ENCODE measurements at places on chromosomes 2 and 18.

DNA sequence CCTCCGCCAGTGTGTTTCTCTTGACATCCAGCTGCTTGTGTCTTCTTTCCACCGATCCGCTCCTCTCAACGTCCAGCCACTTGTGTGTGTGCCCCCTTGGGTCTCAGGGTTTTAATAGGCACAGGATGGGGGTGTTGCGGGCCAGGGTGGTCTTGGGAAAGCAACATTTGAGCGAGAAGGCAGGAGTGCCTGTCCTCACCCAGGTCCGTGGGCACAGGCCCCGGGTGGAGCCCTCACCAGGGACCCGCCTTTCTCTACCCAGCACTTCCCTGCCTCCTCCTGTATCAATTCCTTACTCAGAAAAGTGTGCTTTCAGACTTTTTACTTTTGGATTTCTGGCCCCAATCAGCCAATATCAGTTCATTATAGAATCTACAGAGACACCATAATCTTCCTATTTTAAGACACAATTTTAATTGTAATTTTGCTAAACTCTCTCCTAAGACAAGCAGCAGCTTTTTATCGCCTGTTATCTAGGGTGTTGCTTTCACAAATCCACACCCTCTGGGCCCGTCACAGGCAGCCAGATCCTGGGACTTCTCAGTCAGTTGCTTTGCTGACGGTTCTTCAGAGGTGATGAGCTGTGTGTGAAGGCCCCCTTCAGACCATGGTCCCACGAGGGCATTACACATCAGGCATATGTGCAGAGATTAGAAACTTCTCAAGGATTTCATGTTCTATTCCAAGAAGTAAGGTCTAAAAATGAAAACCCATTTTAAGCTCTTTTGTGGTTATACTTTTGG, 96.0 kb upstream of the FHL2 start:
- DNase-seq, result no peak

DNA sequence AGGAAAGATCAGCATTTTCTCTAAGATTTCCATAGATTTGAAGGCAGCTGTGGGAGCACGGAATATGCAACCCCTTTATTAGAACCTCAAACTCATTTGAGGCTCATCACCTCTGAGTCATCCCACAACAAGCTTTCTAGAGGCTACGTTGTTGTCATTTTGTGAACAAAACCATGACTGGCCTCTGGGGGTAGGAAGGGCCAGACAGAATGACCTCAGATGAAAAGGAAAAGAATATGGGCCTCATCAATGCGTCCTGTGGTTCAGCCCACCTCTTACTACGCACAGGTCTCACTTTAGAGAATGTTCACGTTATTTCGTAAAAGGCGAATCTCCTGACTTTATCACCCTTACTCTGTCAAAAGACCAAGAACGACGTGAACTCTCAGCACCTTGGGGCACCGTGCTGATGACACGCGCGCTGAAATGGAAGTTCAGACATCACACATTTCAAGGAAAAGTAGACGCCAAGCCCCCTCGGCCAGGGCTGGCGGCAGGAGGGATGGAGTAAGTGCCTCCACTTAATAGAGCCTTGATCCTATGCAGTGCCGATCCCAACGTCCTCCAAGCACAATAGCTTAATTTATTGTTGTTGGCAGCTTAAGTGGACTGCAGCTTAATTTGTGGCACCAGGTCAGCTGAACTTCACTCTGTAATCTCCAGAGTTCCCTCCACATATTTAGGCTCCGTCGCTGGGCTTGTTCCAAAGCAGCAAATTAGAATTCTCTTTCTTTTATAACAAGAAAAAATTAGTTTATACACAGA, 208.3 kb downstream of the EIPR1 start:
- DNase-seq, result peak; percentile 40

DNA sequence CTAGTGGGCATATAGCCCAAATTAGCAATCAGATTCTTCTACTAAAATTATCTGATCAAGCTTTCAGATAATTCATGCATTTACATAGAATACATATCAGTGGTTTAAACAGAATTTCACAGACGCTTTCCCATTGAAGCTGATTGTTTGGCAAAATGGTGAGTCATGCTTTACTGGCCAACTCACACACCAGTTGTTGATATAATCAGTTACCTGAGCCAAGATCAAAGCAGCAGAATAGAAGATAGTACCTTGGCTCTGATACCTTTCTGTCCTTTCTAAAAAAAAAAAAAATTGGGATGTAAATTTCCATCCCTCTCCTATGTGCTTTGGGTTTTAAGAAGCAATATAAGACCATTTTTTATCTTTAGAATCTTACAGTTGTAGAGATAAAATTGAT, 178.0 kb downstream of the MCFD2 start:
- DNase-seq, result no peak

DNA sequence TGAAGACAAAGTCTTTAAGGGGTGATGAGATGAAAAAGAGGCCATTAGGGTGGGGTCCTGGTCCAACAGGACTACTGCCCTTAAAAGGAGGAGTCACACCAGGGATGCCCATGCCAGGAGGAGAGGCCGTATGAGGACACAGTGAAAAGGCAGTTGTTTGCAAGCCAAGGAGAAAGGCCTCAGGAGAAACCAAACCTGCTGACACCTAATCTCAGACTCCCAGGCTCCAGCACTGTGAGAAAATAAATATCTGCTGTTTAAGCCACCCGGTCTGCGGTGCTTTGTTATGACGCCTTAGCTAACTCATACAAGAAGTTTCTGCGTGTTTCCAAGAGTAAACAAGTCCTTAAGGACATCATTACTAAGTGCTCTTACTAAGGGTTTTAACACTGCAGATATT, 93.6 kb downstream of the DNER start:
- no peak for DNase-seq

DNA sequence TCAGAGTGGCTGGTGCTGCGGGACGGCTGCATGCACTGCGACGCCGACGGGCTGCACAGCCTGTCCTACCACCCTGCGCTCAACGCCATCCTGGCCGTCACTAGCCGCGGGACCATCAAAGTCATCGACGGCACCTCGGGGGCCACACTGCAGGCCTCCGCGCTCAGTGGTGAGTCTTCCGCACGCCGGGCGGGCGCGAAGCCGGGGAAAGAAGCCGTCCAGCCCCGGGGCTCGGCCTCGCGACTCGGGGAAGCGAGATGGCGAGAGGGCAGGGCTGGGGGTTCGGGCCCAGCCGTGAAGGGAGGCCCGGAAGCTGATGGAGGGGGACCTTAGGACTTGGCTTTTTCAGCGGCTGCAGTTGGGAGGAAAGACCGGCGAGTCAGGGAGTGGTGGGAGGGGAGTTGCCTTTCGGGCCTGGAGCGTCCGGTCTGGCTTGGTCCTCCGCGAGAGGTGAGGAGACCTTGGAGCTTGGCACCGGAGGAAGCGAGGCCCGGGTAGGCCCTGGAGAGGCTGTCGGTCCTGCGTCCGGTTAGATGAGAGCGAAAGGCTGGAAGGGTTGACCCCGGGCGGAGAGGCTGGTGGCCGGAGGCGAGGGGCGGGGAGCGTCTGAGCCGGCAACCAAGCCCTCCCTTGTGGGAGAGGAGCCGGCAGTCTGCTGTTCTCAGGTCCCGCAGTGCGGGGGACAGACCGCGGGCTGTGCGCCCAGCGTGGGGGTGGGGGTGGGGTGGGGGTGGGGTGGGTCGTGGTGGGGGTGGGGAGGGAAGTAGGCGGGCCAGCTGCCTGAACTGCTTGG, 691 bp downstream of the BIRC6 start:
- DNase-seq, result no peak

GRCh38 chr2:217071416-217071815, 211.6 kb upstream of the TNP1 start:
- no peak for DNase-seq

DNA sequence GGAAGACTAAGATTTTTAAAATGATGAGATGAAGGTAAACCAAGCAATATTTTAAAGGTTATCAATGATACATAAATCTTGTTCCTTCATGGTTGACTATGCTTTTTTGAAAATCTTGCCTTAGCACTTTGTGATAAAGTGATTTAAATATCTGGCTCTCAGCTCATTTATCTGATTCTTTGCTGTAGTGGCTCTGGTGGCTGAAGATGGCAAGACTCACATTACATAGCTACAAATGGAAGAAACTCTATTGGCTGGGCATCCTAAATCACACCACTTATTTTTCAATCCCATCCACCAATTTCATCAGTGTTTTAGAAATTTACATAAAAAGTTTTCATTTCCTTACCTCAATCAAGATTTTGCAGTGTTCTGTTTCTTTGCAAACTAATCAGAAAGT, 16.6 kb upstream of the APCDD1 start:
- DNase-seq, result no peak

DNA sequence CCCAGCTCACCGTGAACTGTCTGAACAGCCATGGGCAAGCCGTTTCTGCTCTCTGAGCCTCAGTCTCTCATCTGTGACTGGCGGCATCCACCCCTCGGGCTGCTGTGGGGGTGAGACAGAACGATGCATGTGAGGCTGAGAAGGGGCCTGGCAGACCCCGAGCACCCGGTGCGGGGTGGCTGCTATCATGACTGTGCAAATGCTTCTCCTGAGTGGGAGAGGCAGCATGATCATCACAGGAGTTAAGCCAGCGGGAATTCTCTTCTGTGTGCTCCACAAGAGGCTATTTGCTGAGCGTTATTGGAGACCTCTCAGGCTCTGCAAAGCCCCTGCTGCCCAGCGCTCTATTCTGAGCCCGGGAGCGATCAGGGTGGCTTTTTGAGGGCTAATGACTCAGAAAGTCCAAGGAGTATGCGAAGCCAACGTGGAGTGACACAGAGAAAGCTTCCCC, 45.8 kb upstream of the ID2 start:
- no peak for DNase-seq

DNA sequence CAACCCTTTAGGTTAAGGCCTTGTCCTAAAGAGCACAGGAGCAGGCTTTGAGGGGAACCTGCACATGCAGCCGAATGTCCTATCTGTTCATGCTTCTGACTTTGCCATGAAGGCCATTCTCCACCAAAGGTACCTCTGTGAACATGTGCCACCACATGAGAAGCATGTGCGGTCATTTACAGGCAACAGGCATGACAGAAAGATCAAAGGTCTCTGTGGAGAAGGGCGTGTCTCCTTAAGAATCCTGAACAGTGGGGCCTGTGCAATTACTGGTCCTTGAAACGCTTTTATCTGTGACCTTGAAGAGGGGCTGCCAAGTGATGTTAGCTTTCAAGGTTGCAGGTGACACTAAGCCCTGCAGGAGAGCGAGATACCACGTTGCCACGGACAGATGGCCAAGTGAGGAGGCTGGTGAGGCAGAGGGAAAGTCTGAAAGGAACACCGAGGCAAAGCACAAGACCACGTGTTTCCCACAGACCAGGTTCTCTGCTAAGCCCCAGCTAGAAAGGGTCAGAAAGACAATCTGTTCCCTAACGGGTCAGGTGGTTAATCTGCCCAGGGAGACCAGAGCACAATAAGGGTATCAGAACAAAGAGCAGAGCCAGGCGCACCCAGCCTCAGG, 19.5 kb upstream of the POMC start:
- no peak for DNase-seq

- DNase-seq, result peak; percentile 58
Observed at GRCh38 chr2:219689676-219690628, 62.5 kb downstream of the SLC4A3 start.

- DNase-seq, result no peak
Observed at GRCh38 chr18:12397254-12397653, 10.5 kb upstream of the PRELID3A start.

DNA sequence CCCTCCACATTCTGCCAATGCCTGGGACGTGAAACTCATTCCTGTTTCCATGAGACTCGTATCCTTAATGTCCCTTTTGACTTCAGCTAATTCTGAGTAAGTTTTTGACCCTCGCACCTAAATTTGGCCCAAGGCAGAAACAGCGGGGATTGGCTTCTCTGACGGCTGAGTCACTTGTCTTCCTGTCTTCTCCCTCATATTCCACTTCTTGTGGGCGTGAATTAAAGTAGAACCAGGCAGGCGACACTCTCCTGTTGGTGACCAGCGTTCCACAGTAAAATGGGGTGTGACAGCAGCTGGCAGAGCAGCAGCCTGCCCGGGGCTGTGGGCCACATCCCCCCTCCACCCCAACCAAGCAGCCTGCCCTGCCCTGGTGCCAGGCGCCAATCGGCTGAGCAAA, 15.5 kb downstream of the TTC32 start:
- DNase-seq, result no peak

GRCh38 chr18:59148192-59148591, 8.5 kb downstream of the SEC11C start:
- DNase-seq, result no peak

DNA sequence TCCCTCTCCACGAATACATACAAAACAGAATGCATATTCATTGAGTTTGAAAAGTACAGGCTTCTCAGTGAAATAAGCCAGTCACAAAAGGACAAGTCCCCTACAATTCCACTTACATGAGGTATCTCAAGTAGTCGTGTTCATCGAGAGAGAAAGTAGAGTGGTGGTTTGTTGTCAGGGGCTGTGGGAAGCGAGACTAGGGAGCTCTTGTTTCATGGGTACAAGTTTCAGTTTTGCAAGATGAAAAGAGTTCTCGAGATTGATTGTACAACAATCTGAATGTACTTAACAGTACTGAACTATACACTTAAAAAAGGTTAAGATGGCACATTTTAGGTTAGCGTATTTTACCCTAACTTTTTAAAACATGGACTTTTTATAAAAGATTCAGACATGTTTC, 71.5 kb upstream of the TTC39C start:
- no peak for DNase-seq

- peak; percentile 60 for DNase-seq
Observed at GRCh38 chr2:12227941-12228608, 481.6 kb downstream of the LPIN1 start.

DNA sequence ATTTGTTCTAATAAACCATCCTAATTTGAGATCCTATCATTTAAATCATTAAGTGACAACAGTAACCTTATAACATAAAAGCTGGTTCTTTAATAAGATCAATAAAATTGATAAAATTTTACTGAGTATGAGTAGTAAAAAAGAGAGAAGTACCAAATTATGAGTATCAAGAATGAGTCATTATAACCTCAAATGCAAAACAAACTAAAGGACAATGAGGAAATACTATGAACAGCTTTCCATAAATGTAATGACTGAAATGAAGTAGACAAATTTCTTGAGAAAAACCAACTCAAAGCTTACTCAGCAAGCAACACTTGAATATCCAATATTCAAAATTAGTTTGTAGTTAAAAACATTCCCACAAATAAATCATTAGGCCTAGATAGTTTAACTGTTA, 433.0 kb downstream of the ZEB2 start:
- no peak for DNase-seq

DNA sequence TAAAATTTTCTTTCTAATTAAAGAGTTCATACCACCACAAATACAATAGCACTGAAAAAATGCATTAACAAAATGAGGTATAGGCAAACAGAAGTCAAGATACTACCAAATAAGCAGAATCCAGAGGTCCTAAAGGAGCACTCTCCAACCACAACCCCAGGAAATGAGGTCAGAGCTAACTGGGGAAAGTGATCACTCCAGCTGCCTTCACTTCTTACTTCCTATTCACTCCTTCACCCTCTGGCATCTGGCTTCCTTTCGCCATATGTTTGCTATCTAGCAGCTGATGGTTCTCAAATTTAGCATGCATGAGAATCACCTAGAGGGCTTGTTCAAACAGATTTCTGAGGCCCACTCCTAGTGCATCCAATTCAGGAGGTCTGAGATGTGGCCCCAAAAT, 212.6 kb upstream of the ACVR2A start:
- no peak for DNase-seq

DNA sequence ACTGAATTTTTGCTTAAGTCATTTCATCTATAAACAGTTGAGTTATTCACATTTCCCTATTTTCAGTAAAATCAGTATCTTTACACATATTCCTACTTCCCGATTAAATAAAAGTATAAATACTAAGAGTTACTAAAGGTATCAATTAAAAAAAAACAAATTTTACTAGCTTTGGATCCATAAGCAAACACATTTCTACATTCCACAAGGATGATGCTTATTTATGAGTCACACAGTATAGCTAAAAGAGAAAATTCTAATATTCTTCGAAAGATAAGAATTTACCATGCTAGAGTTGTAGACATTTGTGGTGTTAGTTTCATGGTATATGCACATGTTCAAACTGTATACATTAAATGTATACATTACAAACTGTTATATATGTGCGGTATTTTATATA, 23.7 kb downstream of the PGAP1 start:
- no peak for DNase-seq

All from non-pigmented ciliary epithelial cell (primary cell).